ENCODE measurements at places on chromosomes 1 and 21.

GRCh38 chr1:21492356-21492625, 16.9 kb upstream of the ALPL start:
- DNase-seq, result no peak

DNA sequence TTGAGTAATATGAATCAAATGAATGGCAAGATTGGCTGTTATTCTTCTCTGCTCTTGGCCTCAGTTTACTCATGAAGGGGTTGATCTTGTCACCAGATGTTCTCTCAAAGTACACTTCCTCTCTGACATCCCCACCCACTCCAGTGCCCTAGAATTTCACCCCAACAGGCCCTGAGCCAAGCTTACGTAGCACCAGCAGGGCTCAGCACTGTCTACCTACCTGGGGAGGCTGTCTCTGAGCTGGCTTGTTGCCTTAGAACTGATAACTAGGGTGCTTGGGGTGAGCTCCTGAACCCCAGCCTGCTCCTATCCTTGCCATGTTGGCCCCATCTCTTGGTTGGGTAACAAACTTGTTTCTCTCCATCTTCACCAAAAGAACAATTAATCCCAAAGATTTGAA, 159.1 kb upstream of the USP24 start:
- no peak for DNase-seq

DNA sequence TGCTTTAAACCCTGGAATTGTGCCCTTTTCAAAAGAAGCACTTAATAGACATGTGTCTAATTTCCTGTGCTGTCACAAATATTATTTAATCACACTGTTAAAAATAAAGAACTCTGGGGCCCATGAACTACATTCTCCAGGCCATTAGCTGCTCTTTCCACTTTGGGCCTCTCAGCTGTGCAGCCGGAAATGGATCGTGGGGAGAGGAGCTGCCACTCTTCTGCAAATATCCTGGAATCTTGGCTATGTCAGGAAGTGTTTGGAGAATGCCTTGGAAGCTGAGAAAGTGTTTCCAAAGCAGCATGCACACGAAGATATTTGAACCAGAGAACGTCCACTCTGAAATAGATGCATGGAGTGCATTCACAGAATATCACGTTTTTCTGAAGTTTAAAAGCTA, 27.5 kb upstream of the VPS26C start:
- peak; percentile 58 for DNase-seq

DNA sequence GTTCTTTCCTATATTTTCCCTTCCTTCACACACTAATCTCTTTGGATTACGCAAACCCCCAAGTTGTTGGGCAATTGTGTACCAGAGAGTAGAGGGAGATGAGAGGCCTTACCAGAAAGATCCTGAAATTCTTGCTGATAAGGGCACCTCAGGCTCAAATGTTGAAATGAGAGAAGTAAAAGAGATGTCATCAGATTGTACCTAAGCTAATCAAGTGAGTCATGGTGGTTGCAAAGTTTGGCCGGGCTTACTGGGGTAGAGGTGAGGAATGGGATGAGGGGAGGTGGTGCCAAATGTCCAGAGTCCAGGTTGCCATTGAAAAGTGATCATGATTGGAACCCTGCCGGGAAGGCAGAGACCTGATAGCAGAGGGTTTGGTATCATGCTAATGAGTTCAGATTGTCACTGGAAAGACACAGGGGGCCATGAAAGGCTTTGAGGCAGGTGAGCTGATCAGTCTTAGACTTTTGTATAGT, 43.1 kb downstream of the OPTC start:
- DNase-seq, result no peak

DNA sequence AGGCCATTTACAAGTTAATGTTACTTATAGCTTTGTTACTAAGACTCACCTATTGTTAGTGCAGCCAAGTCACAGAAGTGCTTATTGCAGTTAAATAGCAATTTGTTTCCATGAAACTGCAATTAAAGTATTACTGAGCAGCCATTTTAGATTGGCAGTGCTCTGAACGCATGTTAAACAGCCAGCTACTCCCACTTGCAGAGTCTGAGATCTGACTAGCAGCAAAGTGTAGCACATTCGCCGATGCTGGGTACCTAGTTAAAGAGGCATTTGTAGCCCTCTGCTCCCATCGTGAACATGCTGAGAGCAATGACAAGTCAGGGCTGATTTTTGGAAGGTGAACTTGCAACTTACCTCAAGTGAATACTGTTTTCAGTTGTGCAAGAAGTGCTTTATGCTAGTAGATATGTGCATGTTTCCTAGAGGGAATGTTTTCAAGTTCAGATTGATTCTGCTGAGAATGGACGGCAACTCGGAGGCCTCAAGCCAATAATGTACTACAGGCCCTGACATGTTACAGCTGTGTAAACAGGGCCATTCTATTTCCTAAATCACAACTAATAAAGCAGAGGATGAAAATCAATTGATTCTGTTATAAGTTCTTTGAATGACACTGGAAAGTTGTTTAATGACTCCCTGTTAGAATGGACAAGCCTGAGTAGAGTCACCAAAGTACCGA, 19.8 kb downstream of the LMO4 start:
- DNase-seq, result no peak

- DNase-seq, result no peak
Measured at GRCh38 chr1:67171978-67172377, 5.7 kb downstream of the IL23R start.
